Activated CD4-positive, alpha-beta T cell treated with anti-CD3 and anti-CD28 coated beads for 24 hours (primary cell): ENCODE measurements at places on chromosomes 3 and 15.
A peak's percentile ranks its signal among the peaks of the same experiment; 100 is the strongest.

DNA sequence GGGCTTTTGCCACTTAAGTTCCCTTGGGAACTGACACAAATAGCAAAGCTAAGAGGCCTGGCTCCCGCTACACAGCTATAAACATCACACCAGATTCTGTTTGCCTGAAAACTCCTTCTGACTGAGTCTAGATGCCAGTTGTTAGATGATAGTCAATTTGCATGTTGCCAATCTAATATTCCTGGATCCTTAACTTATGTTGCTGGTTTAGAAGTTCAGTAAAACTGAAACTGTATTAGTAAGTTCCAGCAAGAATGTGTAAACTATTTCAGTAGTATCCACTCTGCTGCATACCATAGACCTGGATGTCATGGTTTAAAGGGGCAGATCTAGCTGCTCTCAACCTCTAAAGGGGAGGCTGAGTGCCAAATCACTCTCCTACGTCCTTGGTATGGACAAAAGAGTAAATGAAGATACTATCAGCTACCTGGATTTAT lies 27.1 kb upstream of the LACTB start:
- DNase-seq, result no peak

DNA sequence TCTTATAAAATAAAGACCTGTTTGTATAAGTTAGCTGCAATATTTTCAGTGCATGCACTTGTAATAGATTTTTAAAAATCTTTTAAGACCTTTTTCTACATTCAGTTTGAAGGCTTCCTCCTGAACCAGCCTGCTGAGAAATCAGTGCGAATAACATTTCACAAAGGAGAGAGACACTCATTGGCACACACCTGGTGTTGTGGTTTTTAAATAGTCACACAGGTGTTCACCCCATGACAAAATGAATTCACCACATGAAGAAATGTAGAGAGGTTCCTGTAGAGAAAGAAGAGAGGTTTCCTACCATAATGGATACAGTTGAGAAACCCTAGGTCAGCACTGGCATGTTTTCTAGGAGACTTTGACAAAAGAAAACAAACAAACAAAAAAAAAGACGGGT lies 237.3 kb downstream of the CNTN6 start:
- no peak for DNase-seq

DNA sequence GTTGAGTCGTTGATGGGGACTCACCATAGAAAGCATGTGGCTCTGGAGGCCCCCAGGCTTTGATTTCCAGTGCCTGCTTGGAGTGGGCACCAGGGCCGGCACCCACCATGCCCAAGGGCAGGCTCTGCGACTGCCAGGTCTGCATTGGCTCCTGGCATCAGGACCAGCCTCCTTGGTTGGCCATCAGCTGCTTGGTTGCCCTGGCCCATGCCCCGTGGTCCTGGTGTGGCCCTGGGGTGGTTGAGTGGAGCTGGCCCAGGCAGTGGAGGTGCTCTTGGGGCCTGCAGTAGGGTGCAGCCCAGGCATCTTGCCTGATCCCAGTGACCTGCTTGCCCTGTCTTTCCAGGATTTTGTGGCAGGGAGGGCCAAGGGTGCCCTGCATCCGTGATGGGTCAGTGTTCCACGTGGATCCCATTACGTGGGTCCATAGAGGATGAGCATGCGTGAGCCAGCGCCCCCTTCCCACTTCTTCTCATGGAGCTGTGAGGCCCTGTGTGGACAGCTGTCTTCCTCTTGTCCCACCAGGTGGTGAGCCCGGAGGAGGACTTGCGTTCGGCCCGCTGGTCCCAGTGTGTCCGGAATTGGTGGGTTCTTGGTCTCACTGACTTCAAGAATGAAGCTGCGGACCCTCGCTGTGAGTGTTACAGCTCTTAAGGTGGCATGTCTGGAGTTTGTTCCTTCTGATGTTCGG lies 187.0 kb downstream of the UBE3A start:
- DNase-seq, result no peak

DNA sequence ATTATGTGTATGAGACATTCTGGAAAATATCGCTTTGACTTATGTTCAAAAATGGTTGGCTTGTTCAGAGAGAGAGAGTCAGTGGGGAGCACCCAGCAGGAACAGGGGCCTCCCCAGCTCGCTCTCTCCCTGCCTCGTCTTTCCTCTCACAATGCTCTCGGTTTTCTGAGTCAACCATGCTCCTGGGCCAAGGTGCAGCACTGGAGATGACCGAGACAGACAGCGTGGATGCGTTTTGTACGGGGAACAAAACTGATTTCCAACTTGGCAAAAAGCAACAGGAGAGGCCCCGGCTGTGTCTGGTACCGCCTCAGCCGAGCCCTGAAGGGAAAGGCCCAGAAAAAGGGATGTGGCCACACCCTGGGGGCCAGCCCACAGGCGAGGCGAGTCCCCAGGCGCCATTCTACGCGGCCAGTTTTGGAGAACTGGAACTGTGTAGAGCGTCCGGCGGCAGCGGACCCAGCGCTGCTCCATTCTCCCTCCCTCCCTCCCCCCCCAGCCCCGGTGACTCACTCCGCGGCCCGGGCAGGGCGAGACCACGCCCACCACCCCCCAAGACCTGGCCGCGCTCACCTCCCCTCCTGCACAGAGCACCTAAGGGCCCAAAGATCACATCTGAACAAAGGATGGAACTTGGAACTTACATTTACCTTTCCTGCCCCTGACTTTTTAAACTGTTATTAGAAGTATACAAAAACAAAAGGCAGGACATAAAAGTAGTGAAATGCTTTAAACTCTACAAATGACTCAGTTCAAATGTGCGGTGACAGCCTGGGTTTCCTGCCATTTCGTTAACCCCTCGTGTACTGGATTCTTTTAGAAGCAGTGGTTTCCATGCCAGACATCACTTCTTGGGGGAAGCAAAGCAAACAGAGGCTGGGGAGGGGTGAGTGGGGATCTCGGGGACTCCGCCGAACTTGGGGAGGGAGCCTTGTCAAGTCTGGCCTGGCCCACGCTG lies 12.7 kb downstream of the ATP10A start:
- DNase-seq, result peak; percentile 48

DNA sequence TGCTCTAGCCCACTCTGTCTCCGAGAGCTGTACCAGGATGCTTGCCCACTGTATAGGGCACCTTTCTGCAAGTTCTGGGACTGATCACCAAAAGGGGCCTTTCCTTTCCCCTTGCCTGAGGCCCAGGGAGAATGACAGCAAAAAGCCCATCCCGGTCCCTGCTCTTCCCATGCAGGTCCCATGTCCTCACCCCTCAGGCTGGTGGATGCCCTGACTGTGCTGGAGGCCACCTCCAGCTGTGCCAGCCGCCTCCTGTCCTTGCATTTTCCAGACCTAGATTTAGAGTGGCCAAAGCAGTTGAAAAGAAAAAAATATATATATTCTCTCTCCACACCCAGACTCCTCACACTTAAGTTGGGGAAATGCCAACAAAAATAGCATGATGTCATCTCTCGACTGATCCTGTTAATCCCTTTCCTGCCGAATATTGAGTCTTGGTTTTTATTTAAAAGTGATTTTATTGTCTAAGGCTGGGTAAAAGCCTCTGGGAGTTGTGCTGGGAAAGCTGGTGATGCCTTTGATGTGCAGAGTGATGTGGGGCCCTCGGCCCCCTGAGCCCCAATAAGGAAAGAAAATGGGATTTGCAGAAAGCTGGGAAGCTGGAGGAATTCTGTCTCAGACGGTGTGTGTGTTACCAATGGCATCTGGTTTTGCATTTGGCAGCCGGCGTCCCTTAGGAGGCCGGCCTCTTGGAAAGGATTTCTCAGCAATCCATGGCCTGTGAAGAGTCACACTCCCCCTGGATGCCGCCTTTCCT lies 29.3 kb upstream of the TPM1 start:
- DNase-seq, result no peak

DNA sequence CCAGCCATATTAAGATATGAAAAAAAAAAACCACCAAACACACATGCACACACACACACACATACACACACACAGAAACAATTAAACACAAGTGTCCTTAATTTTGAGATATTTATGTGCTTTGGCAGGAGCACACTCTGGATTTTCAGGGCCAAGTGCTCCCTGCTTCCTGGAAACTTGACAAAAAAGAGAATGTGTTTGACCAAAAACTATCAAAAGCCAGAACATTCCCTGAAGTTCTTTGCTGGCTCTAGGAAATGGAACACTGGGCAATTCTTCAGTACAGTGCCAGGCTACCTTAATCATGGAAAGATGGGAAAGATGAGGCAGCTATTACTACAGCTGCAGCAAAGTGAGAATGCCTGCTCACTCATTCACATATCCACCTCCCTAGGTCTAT lies 44.6 kb downstream of the P3H2 start:
- no peak for DNase-seq

GRCh38 chr3:58340594-58341244 lies 8.0 kb downstream of the PXK start:
- no peak for DNase-seq

GRCh38 chr3:149706905-149707304 lies 45.4 kb downstream of the COMMD2 start:
- no peak for DNase-seq

DNA sequence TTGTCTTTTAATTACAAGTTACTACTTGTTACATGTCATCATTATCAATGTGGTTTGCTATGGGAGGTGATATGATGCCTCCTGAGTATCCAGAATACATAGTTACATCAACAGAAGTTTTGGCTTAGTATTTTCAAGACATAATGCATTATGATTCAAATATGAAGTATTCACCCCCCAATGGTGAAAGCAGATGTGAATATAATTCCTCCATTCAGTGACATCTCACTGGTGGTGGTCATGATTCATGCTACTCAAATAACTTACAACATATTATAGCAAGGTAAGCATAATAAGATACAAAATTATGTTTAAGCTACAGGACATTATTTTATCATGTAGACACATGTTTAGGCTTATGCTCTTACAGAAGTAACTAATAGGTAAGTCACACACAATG lies 34.9 kb upstream of the TTBK2 start:
- DNase-seq, result no peak

DNA sequence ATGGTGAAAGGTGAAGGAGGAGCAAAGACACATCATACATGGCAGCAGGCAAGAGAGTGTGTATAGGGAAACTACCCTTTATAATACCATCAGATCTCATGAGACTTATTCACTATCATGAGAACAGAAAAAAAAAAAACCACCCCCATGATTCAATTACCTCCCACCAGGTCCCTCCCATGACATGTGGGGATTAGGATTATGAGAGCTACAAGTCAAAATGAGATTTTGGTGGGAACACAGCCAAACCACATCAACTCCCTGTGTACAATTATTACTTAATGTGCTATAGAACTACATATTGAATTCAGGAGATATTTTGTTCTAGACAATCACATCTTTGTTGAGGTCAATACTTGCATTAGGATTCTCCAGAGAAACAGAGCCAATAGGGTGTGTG lies 313.4 kb downstream of the CNTN6 start:
- no peak for DNase-seq

DNA sequence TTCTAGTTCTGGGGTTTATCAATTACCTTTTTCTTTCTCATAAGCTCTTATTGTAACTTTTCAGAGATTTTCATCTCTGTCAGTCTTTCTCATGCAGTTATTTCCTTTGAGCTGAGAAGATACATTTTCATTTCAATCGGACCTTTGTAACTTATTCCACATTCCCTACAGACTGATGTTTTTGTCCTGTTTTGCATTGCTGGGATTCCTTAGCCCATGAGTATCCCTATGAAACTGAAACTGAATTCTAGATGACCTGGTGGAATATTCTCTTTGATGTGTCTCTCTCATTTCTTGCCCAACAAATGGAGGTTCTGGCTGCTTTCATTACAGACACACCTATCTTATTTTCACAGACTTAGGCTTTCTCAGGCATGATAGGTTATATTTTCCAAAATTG lies 10.5 kb upstream of the EPHA6 start:
- DNase-seq, result no peak

- no peak for DNase-seq
These were observed 38.8 kb downstream of the TM2D3 start for GRCh38 chr15:101613130-101614000.

DNA sequence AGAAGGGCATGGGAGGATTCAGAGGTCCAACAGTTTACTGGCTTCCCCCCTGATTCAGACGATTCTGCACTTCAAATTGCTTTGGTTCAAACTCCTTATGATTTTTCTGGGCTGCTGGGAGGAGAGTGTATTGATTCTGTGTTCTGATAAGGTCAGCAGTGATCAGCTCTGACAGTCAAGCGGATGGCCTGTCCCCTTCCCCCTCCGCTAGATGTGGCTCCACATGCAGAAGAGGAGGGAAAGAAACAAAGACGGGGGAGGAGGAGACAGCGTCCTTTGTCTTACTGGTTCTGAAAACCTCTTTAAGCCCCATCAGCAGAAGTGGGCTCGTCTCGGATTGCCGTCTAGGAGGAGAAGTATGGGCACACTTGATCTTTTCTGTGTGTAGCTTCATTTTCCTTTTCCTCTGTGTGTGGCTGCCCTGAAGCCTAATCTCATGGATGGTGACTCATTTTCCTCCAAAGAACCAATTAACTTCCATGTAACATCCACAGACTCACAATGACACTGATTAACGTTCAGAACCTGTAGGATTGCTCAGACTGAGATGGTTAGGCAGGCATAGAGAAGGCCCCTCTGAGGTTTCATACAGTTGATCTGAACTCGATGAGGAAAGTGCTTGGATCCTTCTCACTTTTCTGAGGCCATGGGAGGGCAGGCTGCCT lies 162.4 kb upstream of the PPP2R3A start:
- DNase-seq, result no peak

DNA sequence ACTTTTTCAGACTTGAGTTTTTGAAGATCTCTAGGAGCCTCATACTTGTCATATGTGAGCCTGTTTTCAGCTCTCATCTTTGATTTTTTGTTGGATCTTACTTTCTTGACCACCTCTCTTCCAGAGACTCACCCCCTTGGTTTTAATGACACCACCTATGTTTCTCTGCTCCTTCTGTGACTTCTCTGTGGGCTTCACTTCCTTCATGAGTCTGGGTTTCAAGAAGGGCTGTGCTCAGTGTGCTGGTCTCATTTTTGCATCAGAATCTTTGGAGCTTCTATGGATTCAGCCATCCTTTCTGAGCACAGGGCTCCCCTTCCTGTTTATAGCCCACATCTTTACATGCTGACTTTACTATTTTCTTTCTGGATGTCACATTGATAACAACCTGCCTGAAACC lies 17.7 kb downstream of the PPM1L start:
- DNase-seq, result no peak

DNA sequence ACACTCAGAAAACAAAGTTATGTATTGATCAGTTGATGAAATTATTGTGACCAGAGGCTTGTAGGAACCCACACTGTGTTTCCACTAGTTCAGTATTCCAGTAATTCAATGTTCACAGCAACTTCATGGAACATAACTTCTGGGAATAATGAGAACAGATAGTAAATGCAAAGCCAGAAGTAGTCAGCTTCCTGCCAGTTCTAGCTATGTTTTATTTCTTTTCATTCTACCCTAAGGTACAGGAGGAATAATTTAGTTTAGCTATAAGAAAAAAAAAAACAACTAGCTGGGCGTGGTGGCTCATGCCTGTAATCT lies 48.6 kb downstream of the ARHGEF26 start:
- no peak for DNase-seq

- no peak for DNase-seq
These were observed 34.5 kb downstream of the OSBPL10 start for GRCh38 chr3:31946484-31947081.

- DNase-seq, result peak; percentile 29
These were observed 41.6 kb downstream of the KLHL18 start for GRCh38 chr3:47324278-47324865.
